ENCODE measurements at places on chromosomes 4 and X.
A peak's percentile ranks its signal among the peaks of the same experiment; 100 is the strongest.

DNA sequence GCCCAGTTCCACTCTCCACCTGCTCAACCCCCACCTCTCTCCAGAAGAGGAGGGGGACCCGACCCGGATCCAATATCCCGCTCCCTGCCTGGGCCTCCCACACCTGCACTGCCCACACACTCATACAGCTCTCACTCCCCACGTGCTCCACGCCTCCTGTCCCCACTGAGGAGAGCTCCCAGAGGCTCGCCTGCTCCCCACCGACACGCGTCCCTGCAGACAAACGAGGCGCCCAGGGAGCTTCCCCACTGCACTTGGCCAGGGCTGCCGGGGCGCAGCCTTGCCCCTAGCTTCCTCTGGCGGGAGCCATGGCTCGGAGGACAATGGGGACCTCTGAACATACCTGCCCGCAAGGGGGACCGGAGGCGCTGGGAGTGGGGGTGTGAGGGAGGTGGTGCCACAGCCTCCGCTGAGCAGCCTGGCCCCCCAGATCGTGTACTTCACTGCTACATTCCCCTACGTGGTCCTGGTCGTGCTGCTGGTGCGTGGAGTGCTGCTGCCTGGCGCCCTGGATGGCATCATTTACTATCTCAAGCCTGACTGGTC, 5.0 kb downstream of the SLC6A8 start:
- DNase-seq = no peak

- DNase-seq = no peak
Observed at GRCh38 chr4:186170966-186171365, 20.4 kb upstream of the CYP4V2 start.

DNA sequence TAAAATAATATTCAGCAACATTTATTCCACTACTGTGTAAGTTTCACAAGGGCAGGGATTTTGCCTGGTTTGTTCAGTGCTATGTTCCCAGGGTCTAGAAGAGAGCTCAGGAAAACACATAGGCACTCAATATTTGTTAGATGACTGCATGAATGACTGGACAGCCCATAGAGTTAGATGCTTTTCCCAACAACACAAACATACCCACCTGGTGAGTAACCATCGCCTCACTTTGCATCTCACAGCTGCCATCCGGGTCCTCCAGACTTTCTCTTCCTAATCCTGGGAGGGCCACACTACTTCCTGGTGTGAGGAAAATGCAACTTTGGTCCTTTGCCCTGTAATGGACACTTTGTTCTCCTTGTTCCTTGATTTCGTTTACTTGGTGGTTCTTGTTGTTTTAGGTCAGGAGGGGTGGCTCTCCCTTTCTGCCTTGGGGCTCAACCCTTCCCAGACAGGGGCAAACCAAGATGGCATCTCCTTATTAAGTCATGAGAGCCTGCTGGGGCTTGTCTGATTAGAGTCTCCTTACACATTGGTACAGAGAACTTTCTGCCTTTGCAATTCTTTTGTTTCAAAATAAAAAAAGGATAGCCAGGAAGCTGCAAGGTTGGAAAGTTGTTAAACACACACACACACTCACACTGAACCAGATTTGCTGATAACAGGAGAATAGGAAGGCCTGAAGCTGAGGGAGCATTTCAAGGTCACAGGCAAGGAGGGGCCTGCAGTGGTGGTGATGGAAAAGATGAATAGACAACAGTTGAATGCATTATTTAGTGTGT, 190.6 kb downstream of the MID1IP1 start:
- DNase-seq = no peak

- no peak for DNase-seq
Observed at GRCh38 chr4:89212666-89213381, 94.8 kb downstream of the GPRIN3 start.

DNA sequence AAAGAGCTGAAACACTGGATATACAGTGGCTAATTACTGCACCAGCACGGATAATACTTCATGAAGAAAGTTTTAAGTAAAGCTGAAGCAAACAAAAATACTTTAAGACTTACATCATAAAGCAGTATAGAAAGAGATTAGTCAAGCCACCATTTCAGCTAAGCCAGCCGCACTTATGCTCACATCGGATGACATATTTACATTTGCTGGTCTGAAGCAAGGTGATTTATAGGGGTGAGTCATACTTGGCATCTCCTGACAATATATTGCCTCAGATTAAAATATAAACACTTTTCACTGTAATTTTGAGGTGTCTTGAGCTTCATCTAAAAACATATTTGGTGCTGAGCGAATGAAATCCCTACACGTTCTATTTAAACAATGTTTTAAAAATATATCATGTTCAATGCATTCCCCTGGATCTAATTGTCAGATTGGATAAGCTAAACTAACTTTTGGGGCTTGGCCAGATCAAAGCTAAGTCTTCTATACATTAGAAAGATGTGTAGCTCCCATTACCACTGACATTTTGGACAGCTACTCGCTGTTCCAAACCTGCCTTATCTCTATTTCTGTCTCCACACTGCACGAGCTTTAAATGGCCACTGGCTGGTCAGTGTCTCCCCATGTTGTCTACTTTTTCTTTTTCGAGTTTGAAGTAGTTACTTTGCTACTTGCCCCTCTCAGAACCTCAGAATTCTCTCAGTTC, 103.2 kb downstream of the VCX2 start:
- no peak for DNase-seq

DNA sequence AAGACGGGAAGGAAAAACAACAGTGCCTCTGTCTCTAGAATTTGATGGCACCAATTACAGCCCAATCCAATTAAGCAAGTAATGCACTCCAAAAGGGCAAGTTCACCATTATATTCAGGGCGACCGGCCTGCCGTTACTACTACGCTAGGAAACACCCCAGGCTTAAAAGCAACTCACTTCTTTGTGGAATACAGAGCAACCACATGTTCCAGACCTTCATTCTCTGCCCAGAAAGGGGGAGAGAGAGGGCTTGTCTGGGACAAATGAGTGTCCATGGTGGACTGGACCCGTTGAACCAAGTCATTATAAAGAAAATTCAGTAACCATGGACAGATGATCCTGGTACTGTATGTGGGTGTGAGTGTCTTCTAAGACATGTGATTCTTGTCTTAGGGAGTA, 1.6 kb downstream of the KDR start:
- no peak for DNase-seq

GRCh38 chr4:42490015-42490414, 92.7 kb downstream of the SHISA3 start:
- no peak for DNase-seq

- no peak for DNase-seq
Observed at GRCh38 chr4:20062054-20062453, 189.7 kb upstream of the SLIT2 start.

DNA sequence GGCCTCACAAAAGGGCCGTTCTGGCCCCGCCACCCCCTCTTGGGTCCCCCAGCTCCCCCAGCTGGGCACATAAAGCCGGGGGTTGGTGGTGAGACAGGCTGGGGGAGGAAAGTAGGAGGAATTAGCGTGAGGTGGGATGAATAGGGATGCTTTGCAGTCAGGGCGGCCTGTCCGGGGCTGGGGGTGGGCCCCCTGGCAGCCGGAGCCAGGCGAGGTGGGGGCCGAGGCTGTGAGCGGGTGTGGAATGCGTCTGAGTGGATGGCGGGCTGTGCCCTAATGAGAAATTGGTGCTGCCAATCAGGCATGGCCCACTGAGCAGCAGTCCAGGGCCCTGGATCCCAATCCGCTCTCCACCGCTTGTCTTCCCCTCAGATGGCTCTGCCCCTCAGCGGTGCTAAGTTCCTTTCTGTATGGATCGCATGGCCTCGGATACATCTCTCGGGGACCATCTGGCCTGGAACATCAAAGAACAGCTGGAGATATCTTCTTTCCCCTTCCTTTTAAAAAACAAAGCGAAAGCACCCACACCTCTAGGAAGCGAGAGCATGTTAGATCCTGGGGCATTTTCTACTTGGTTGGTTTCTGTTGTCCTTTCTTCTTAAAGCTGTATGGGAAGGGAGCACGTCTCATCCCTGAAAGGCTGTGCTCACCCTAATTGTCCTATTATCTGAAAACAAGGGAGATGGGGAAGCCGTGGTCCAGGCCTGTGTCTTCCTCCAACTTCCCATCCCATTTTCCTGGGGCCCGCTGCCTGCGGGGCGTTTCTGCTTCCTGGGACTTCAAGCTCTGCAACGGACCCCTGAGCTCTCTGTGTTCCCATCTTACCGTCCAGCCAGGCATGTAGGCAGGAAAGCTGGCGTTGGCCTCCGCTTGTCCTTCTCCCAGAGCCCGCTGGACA, 106.9 kb downstream of the SORCS2 start:
- no peak for DNase-seq

DNA sequence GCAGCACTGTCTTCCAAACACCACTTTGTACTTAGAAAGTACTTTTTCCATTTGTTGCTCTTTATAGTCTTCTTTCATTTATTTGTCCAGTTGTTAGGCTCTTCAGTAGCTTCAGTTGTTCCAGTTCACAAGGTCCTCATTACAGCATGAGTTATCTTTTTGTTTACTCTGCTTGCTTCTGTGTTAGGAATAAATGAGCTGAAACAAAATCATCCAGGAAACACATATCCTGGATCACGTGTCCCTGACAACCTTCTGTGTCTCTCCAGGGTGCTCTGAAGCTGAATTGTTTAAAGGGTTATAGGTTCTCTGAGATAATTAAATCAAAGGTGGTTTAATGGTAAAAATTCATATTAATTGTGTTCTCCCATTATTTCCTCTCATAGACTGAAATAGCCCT, 19.9 kb upstream of the KLHL8 start:
- no peak for DNase-seq

DNA sequence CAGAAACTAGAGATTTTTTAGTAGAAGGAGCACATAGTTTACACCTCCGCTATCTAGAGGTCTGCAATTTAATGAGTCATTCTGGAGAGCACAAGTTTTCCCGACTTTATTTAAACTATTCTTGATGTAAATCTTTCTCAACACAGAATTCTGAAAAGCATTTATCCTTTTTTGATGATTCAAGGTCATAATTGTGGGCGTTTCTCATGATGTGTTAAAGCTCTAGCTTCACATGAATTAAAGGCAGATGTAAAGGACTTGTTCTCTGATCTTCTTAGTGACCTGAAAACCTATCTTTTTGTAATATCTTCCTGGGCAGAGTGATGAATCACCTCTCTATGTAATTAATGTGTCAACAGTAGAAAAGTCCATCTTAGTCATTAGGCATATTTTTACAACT, 128.8 kb downstream of the COMMD8 start:
- no peak for DNase-seq

DNA sequence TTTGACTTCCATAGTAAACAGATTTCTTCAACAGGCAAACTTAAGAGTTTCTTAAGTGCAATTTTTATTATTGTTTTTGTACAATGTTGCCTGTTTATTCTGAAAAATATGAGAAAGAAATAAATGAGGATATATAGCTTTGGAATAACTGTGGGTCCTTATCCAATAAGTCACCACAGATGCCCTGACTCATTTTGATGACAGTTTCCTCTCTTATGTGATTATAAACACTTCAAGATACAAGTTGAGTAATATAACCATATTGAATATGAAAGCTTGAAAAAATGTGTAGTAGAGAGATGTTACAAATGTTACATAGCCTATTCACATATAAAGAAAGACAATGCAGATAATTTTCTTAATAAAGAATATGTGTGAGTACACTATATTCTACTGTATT, 931.6 kb downstream of the RAPGEF2 start:
- no peak for DNase-seq

DNA sequence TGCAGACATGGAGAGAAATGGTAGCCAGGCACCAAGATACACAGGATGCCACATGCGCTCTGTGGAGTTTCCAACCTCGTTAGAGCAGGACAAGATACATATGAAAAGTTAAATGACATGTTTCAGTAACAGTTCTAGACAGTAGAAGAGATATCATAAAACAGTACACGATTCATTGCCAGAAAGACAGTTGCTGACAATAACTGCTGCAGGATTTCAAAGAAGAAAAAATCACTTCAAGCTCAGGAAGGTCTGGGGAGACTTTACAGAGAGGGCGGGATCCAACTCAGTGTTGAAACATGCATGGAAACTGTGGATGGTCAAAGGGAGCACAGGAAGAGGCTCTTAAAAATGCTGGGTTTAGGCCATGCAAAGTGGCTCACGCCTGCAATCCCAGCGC, 31.0 kb downstream of the DCTD start:
- no peak for DNase-seq

DNA sequence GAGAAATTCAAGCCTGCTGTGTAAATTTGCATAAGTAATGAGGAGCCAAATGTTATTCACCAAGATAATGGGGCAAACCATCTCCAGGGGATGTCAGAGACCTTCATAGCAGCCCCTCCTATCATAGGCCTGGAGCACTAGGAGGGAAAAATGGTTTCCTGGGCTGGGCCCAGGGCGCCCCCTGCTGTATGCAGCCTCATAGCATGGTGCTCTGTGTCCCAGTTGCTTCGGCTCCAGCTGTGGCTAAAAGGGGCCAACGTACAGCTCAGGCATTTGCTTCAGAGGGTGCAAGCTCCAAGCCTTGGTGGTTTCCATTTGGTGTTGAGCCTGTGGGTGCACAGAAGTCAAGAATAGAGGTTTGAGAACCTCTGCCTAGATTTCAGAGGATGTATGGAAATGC, 859.3 kb downstream of the RPA4 start:
- no peak for DNase-seq

DNA sequence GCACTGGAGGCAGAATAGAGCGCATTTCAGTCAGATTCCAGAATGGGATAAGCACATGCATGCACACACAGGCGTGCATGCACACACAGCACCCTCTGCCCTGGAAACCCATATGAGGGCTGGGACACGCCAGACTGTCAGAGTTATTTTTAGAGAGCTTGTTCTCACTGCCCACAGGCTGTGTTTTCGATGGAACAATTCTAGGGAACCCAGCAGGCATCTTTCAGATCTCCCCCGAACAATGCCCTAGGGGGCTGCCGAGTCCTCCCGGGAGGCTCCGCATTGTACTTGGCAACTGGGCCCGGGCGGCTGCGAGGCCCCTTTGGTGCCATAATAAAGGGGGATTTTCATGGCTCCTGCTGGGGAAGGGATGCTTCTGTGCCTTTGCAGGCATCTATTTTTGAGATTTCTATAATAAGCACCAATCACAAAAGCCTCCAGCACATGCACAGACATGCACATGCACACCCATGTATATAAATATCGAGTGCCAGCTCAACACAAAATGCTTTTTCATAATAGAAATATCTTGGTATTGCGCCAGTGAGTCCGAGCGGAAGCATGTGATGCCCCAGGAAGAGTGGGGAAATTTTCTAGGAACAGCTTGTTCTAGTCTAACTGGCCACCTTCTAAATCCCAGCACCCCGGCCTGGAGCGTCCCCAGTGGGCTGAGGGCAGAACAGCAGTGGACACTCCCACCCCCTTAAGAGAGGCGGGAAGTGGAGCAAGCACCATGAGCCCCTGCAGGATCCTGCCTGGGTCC, 88.5 kb downstream of the PHKA2 start:
- DNase-seq = peak; percentile 20

GRCh38 chr4:123783921-123784320, 387.3 kb downstream of the SPRY1 start:
- DNase-seq = no peak

DNA sequence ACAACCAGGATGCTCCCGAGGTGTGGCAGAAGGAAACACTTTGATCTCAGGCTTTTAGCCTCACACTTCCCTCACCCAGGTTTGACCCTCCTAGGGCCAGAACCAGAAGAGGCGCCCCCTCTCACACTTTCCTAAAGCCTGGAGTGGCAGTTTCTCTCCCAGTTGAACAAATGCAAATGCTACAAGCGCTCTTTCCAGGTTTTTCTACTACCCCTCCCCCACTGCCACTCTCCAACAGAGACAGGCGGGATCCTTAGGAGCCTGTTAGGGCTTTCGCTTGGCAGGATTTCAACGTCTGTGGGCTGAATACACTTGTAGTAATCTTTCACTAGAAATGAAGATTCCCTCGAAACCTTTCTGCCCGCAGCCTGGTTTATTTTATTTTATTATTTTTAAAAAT, 2.4 kb downstream of the TSC22D3 start:
- DNase-seq = no peak
